Stimulated activated naive CD4-positive, alpha-beta T cell treated with Interleukin-2 at 50 U/mL for 16 hours (primary cell): ENCODE measurements at places on chromosomes 5 and 9.

- no peak for DNase-seq
These were observed 32.7 kb upstream of the GABRP start for GRCh38 chr5:170750791-170751190.

- DNase-seq, result no peak
These were observed 19.4 kb downstream of the OGN start for GRCh38 chr9:92385001-92385400.

GRCh38 chr9:19651681-19652080 is 137.2 kb downstream of the SLC24A2 start:
- DNase-seq, result no peak

GRCh38 chr9:93244101-93244500 is 60.2 kb downstream of the WNK2 start:
- DNase-seq, result no peak

DNA sequence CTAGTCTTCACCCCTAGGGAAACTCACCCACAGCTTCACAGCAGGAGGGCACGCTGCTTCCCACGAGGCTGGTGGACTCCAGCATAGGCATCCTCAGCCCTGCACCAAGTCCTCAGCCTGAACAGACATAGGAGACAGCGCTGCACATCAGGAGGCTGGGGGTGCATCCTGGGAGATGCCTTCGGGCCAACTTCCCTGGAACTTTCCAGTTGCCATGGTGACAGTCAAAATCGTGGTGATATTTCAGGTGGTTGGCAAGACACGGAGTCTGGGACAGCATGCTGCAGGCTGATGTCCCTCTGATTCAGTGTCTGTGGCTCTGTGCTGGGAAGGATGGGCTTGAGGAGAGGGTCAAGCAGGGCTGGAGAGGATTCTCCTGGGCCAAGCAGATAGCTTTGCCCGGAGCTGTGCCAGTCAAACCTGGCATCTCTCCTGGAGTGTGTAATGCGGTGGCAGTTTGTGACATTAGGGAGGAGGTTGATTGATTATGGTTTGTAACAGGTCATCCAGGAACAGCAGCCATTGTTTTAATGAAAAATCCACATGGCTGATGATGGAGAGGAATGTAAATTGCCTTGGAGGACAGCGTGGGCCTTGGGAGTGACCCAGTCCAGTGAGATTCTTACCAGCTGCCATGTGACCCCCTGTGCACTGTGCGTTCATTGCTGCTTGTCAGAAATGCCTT is 35.6 kb upstream of the SEMA4D start:
- DNase-seq, result no peak

GRCh38 chr5:169944922-169945680 is 35.2 kb downstream of the INSYN2B start:
- DNase-seq, result no peak

GRCh38 chr9:126859111-126859510 is 1.3 kb upstream of the ZBTB34 start:
- no peak for DNase-seq

DNA sequence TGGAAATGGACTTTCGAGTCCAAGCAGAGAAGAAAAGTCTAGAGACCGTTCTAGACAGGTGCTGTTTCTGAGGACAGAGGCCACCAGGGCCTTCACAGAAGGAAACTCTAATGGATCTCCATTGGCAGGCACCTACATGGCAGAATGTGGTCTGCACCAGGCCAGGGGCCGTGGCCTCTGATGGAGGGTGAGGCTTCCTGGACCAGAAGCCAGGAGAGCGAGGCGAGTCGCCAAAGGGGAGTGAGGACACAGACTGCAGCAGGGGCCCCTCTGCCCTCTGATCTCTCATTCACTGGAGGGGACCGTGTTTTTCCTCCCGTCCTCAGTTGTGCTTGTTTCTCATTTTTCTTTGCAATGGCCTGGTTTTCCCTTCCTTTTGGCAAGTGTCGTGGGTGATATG is 41.1 kb downstream of the ALG2 start:
- no peak for DNase-seq

- DNase-seq, result no peak
These were observed 84.6 kb downstream of the PAX5 start for GRCh38 chr9:36949466-36949865.

DNA sequence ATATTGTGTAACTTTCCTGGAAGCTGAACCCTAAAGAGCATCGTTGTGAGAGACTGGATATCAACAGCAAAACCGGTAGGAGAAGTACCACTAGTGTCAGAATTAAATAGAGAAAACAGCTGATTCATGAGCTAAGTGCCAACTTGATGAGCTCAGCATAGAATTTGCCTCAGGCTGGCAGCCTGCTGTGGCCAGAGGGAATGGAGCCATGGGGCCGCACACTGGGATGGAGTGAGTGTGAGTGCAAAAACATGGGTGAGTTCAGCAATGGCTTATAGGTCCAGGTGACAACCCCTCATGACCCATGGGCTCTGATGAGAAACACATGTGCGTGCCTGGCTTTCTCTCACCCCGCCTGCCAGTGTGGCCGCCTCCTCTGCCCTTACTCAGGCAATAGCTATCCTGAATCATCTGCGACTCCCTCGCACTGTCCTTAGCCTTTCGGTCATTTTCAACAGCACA is 25.4 kb downstream of the ADAMTS16 start:
- DNase-seq, result no peak

- no peak for DNase-seq
These were observed 84.2 kb downstream of the CAVIN4 start for GRCh38 chr9:100662122-100662521.

- no peak for DNase-seq
These were observed 10.3 kb upstream of the NPR2 start for GRCh38 chr9:35781066-35781465.

GRCh38 chr9:212297-212696 is 2.4 kb upstream of the DOCK8 start:
- no peak for DNase-seq

GRCh38 chr5:38853753-38854470 is 8.1 kb downstream of the OSMR start:
- DNase-seq, result no peak

- DNase-seq, result no peak
These were observed 55.9 kb downstream of the SEMA4D start for GRCh38 chr9:89441986-89442385.

DNA sequence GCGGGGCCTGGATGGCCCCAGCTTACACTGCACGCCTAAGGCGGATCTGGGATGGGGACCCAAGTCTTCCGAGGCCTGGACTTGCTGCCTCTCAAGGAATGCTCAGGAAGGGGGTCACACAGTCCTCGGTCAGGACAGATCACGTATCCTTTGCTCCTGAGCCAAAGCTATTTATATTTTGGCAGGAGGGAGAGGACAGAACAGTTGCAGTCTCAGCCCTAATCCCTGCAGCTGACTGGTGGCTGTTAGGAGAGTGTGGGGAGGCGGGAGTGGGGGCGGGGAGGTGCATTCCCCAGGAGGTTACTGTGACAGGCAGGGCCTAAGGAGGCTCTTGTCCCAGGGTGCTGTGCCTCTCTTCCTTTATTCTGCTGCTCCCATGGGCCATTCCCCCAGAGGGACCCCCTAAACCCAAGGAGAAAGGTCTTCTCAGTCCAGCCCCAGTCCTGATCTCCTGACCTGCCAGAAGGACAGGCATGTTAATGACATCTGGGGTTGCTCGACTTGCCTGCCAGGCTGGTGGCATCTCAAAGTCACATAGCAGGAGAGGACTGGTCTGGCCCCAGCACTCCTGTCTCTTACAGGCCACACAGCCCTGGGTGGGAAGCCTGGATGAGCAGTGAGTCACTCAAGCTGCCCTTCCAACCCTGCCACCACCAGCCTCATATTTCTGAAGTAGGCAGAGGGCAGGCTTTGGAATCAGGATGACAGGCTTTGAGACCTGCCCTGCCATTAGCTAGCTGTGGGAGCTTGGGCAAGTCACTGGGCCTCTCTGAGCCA is 51.9 kb downstream of the COL27A1 start:
- no peak for DNase-seq

GRCh38 chr5:68548959-68549676 is 333.6 kb downstream of the PIK3R1 start:
- DNase-seq, result no peak

GRCh38 chr5:110038297-110038997 is 348.7 kb downstream of the MAN2A1 start:
- no peak for DNase-seq

DNA sequence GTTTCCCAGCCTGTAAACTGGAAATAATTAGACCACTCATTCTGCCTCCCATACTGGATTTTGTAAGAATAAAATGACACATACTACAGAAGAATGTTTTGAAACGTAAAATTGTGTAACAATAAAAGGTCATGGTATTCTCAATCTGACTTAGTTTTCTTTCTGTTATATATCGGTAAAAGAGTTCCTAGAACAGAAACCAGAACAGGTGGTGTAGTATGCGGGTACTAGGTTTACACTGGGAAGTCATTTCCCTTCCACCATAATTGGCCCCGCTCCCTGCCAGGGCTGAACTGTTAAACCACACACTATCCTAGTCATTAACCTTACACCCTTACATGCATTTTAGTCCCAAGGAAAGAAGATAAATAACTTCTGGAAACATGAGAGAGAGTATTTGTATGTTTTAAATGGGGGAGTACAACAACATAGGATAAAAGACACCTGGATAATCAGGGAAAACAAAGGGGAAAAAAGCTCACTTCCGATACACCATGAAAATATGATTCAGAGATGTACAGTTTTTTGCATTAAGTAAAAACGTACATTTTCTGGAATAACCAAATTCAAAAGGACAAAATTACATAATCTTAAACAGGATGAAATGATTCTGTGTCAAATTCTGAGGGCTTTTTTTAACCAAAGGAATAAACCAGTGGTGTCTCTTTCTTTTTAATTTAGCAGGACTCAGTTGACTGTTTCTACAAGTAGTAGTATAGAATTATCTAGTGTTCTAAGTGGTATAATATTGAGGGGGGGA is 199.7 kb downstream of the GLIS3 start:
- no peak for DNase-seq

- peak; percentile 40 for DNase-seq
These were observed 29.0 kb downstream of the PTGES2 start for GRCh38 chr9:128098297-128099230.

DNA sequence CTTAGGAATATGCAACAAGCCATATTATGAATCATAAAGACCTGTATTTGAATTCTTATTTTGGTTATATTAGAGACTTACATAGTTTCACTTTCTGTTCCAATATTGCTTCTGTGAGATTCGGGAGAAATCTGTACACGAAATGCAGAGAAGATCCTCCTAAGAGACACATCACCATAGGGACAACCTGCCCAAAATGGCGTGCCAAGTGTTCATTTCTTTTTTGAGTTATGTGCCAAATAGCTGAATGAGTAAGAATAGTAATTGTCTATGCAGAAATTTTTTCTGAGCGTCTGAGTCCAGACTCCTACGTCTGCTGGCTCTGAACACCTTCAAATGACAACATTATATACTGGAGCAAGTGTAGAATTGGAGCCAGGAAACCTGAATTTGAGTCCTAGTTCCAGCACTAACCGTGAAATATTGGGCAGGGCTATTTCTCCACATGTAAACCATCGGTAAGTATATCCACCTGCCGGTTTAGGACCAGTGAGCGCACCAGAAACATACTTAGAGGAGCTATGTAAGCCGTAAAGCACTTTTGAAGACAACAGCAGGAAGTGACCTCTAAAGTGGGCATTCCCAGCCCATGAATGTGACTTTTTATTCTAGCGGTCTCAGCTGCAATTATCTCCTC is 163.9 kb upstream of the DMRT1 start:
- no peak for DNase-seq

DNA sequence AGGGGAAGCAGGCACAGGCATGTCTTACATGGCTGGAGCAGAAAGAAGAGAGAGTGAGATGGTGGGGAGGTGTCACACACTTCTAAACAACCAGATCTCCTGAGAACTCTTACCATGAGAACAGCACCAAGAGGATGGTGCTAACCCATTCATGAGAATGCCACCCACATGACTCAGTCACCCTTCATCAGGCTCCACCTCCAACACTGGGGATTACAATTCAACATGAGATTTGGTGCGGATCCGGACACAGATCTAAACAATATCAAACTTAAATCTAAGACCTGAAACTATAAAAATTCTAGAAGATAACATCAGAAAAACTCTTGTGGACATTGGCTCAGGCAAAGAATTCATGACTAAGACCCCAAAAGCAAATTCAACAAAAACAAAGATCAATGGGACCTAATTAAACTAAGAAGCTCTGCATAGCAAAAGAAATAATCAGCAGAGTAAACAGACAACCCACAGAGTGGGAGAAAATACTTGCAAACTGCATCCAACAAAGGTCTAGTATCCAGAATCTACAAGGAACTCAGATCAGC is 65.4 kb downstream of the SPATA31C2 start:
- DNase-seq, result no peak

GRCh38 chr9:80899208-80899607 is 790.1 kb downstream of the TLE1 start:
- DNase-seq, result no peak

GRCh38 chr5:146072595-146072994 is 32.8 kb downstream of the PLAC8L1 start:
- DNase-seq, result no peak

DNA sequence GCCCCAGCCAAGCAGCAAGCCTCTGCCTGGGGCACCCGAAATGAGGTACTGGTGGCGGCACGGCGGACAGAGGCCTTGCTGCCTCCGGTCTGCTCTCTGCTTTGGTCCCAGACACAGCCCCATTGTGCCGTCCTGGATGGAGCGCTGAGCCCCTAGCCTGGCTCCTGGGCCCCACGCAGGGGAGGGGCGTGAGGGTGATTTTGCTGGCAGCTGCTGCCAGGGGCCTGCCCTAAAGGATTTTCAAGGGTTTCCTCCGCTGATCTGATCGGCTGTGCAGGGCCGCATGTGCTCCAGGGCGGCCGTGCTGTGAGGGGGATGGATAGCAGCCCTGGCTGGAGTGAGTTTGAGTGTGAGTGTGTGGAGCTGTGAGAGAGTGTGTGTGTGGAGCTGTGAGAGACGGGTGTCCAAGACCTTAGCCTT is 1.3 kb downstream of the GPSM1 start:
- no peak for DNase-seq

- no peak for DNase-seq
These were observed 48.1 kb downstream of the G3BP1 start for GRCh38 chr5:151819830-151820229.

- no peak for DNase-seq
These were observed 6.7 kb downstream of the GLIPR2 start for GRCh38 chr9:36143245-36143641.

- DNase-seq, result peak; percentile 80
These were observed 54.8 kb downstream of the CAMK4 start for GRCh38 chr5:111278858-111279504.

DNA sequence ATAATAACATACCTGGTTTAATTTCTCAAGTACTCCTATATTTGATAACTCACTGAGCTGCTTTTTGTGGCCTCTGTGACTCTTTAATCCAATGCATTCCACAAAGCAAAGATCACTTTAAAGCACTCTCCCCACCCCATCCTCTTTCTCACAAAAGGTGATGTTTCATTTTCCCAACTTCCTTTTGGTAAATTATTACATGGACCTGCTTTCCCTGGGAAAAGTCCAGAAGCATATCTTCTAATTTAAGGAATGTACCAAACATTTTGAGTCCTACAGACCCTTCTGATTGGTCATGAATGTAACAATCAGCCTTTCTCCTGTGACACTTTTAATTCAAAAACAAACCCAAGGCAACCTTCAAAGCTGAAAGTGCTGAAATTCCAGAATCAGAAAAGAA is 71.1 kb downstream of the MLLT3 start:
- no peak for DNase-seq
